ENCODE measurements at places on chromosomes 1 and 21. TPM values are rescaled to one million over a fixed set of nuclear protein-coding genes. Genes with fewer than 3 reads are reported as not detected.
A peak's percentile ranks its signal among the peaks of the same experiment; 100 is the strongest.

NUP210L gene
- polyA plus RNA-seq: 0.01 TPM

TSPAN2 gene
- polyA plus RNA-seq: 5.1 TPM

- DNase-seq: no peak
- H3K4me1 ChIP-seq: peaks cover 20% of the 10 kb centered on the region
- H3K27me3 ChIP-seq: no peaks in the 10 kb centered on the region
- H3K36me3 ChIP-seq: no peaks in the 10 kb centered on the region
- no peak overlapping the region for H3K27ac ChIP-seq
- no peak overlapping the region for H3K4me3 ChIP-seq
Observed at GRCh38 chr1:27990920-27991537, 31.3 kb downstream of the XKR8 start.

GRCh38 chr1:71364236-71364635 is 283.4 kb upstream of the ZRANB2 start:
- no peak for DNase-seq
- H3K27ac ChIP-seq: no peak overlapping the region
- H3K36me3 ChIP-seq: no peaks in the 10 kb centered on the region
- H3K4me3 ChIP-seq: no peak overlapping the region
- H3K4me1 ChIP-seq: no peaks in the 10 kb centered on the region
- no peaks in the 10 kb centered on the region for H3K27me3 ChIP-seq

GRCh38 chr1:178501705-178502329 is 5.1 kb upstream of the CLEC20A start:
- no peaks in the 10 kb centered on the region for H3K27me3 ChIP-seq
- DNase-seq: peak; percentile 66
- H3K4me3 ChIP-seq: no peak overlapping the region

DNA sequence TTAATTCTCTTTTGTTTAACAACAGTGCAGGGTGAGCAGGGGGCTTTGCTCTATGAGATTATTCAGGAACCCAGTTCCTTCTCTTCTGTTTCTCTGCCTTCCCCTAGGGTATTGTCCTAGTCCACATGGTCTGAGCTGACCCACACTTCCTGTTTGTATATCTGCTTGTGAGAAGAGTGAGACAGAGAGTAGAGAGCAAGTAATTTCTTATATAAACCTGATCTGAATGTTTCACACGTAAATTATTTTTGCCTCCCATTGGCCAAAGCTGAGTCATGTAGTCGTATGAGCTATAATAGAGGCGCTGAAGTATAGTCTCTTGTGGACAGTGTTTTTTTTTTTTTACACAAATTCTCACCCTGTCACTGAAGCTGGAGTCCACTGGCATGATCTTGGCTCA is 134.2 kb upstream of the SERTAD4 start:
- no peaks in the 10 kb centered on the region for H3K4me1 ChIP-seq
- H3K27ac ChIP-seq: no peak overlapping the region
- H3K36me3 ChIP-seq: no peaks in the 10 kb centered on the region
- no peak overlapping the region for H3K4me3 ChIP-seq
- no peaks in the 10 kb centered on the region for H3K27me3 ChIP-seq

SPATA17 gene
- 0.51 TPM for polyA plus RNA-seq

DNA sequence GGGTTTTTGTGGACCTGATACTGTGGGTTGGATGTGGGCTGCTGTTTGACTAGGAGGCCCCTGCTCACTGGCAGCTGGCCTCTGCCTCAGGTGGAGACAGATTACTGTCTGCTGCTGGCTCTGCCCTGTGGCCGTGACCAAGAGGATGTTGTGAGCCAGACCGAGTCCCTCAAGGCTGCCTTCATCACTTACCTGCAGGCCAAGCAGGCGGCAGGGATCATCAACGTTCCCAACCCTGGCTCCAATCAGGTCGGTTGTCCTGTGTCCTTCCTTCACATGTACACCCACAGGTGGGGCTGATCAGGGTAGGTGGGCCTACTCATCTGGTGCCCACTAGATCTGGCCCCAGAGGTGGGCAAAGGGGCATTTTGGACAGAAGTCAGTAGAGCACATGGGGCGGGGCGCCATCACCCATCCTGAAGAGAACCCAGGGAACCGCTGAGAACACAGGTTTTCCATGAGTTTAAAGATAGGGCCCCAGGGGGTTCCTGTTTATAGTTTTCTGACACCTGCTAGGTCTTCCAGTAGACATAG is 37.2 kb downstream of the ZBTB17 start:
- peaks cover 82% of the 10 kb centered on the region for H3K36me3 ChIP-seq
- no peak overlapping the region for H3K27ac ChIP-seq
- no peak for DNase-seq
- no peak overlapping the region for H3K4me3 ChIP-seq

GRCh38 chr1:223308136-223308535 is 55.8 kb downstream of the SUSD4 start:
- no peaks in the 10 kb centered on the region for H3K4me1 ChIP-seq
- H3K27ac ChIP-seq: no peak overlapping the region
- H3K27me3 ChIP-seq: no peaks in the 10 kb centered on the region

TRIM58 gene
- polyA plus RNA-seq: 0.06 TPM

DNA sequence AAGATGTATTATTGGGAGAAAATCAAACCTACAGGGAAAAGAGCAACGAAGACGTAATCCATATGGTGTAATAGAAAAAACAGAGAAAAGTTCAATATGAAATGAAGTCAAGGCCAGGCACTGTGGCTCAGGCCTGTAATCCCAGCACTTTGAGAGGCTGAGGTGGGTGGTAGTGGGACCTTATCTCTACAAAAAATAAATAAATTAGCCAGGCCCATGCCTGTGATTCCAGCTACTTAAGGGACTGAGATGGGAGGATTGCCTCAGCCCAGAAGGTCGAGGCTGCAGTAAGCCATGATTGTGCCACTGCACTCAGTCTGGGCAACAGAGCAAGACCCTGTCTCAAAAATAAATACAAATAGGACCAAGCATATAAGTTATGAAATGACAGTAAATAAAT is 11.4 kb downstream of the DESI2 start:
- H3K36me3 ChIP-seq: no peaks in the 10 kb centered on the region
- H3K4me1 ChIP-seq: peaks cover 27% of the 10 kb centered on the region
- no peak overlapping the region for H3K27ac ChIP-seq
- H3K4me3 ChIP-seq: no peak overlapping the region
- no peak for DNase-seq

DNA sequence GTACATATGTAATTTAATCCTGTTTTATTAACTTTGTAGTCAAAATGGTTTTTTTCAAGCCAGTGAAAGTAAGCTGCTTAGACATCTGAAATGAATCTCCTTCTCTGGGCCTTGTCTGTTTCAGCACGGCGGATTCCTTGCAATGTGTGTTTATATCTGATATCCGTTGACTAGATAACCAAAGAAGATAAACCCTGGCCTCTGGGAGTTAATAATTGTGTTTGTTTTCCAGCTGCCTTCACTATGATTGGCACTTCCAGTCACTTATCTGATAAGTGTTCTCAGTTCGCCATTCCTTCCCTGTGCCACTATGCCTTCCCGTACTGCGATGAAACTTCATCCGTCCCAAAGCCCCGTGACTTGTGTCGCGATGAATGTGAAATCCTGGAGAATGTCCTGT is 63.5 kb upstream of the UBE2U start:
- H3K4me3 ChIP-seq: no peak overlapping the region
- no peak overlapping the region for H3K27ac ChIP-seq
- DNase-seq: no peak
- no peaks in the 10 kb centered on the region for H3K27me3 ChIP-seq
- H3K36me3 ChIP-seq: peaks cover 20% of the 10 kb centered on the region
- H3K4me1 ChIP-seq: peaks cover 10% of the 10 kb centered on the region

DNA sequence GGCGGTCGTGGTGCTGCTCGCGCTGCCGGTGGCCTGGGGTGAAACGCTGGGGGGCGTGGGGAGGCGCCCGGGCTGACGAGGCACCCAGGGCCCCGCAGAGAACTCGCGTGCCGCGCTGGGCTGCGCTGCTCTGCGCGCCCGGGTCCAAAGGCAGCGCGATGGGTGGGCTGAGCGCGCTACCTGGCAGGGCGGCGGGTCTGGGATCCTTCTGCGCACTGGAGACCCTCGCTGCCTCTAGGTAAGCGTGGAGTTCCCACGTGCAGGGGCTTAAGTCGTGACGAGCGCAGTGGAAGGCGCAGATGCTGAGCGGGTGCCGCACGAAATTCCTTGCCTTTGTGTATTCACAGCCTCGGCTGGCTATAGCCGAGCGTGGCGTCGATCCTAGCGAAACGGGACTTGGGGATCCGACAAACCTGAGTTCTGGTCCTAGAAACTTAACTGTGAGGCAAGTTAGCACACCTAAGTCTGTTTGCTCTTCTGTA is 24.6 kb downstream of the CR1L start:
- no peak overlapping the region for H3K27ac ChIP-seq
- DNase-seq: no peak
- peaks cover 81% of the 10 kb centered on the region for H3K27me3 ChIP-seq
- no peaks in the 10 kb centered on the region for H3K4me1 ChIP-seq
- H3K4me3 ChIP-seq: peak overlapping the region; percentile 1

ERG gene
- 9.5 TPM for polyA plus RNA-seq

- no peak for DNase-seq
- H3K27ac ChIP-seq: no peak overlapping the region
- no peaks in the 10 kb centered on the region for H3K27me3 ChIP-seq
- no peak overlapping the region for H3K4me3 ChIP-seq
- H3K36me3 ChIP-seq: no peaks in the 10 kb centered on the region
Observed at GRCh38 chr1:239274242-239274830, 112.0 kb upstream of the CHRM3 start.

DNA sequence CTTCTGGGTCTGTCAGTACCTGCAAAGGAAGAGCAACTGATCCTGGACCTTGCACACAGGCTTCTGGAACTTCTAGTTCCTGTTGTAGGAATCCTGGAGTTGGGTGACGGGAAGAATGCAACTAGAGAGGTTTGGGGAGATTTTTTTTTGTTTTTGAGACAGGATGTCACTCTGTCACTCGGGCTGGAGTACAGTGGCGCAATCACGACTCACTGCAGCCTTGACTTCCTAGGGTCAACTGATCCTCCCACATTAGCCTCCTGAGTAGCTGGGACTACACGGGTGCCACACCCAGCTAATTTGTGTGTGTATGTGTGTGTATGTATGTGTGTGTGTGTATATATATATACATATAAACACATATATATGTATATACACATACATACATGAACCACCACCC is 18.8 kb downstream of the ENTREP3 start:
- no peak for DNase-seq
- peaks cover 35% of the 10 kb centered on the region for H3K36me3 ChIP-seq
- H3K4me1 ChIP-seq: peaks cover 3% of the 10 kb centered on the region

ADORA3 gene
- 1.9 TPM for polyA plus RNA-seq

GRCh38 chr1:119731741-119732430 is 20.2 kb downstream of the PHGDH start:
- peaks cover 28% of the 10 kb centered on the region for H3K4me1 ChIP-seq
- H3K4me3 ChIP-seq: no peak overlapping the region
- H3K36me3 ChIP-seq: no peaks in the 10 kb centered on the region
- DNase-seq: no peak

HCRTR1 gene
- polyA plus RNA-seq: 0.20 TPM

DNA sequence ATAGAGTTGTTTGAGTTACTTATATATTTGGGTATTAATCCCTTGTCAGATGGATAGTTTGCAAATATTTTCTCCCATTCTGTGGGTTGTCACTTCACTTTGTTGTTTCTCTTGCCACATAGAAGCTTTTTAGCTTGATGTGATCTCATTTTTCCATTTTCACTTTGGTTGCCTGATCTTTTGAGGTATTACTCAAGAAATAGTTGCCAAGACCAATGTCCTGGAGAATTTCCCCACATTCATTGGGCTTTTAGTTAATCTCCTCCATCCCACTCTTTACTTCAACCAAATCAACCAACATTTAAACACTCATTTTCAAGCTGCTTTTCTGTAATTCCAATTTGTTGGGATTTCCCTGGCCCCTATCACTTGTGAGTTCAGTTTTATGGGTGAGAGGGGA is 69.0 kb downstream of the LEPR start:
- no peak overlapping the region for H3K27ac ChIP-seq
- no peak overlapping the region for H3K4me3 ChIP-seq
- no peaks in the 10 kb centered on the region for H3K36me3 ChIP-seq
- no peak for DNase-seq
- no peaks in the 10 kb centered on the region for H3K27me3 ChIP-seq

DNA sequence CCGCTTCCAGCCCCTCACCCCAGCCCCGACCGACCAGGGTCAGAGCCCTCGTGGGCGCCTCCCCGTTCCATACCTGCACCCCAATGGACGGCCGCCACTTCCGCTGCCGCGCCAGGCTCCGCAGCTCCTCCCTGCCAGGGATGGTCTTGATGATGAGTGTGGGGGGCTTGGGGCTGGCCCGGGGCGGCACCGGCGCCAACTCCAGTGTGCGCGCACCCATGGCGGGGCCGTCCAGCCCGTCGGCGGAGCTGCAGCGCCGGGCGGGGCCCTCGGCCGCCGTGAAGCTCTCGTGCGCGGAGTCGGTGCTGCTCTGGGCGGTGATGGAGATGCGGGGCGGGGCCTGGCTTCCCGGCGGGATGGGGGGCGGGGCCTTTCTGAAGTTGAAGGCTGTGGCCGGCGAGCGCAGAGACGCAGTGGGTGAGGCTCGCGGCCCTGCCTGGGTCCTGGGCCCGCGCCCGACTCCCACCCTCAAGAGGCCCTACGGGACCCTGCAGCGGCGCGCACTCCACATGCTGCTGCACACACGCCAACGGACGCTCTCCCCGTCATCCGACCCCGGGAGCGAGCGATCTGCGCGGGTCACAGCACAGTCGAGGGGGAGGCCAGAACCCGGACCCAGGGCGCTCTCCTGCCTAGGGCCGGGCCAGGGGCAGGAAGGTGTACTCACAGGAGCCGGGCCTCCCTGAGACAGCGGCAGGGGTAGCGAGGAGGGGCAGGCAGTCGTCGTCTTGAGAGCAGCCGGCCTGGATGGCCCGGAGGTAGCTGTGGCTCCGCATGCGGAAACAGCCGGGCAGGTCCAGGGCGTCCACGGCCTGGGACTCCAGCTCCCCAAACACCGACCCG is 26.1 kb upstream of the SMIM12 start:
- H3K4me3 ChIP-seq: no peak overlapping the region
- no peaks in the 10 kb centered on the region for H3K36me3 ChIP-seq
- no peaks in the 10 kb centered on the region for H3K4me1 ChIP-seq
- no peak overlapping the region for H3K27ac ChIP-seq
- peak; percentile 42 for DNase-seq
- H3K27me3 ChIP-seq: peaks cover 85% of the 10 kb centered on the region

KCNK1 gene
- polyA plus RNA-seq: 2.5 TPM

ZNF593OS gene
- polyA plus RNA-seq: 0.46 TPM

TMEM82 gene
- not detected for polyA plus RNA-seq

Measured in heart right ventricle (tissue), 16 donors.